GM23248 (cell line): ENCODE measurements at places on chromosomes 11 and 22. TPM values are rescaled to one million over a fixed set of nuclear protein-coding genes. Genes with fewer than 3 reads are reported as not detected.

PATE2 gene
- polyA plus RNA-seq: not detected in 2 replicates

B4GALNT4 gene
- 1.9 and 2.3 TPM in 2 replicates for polyA plus RNA-seq

GDPD4 gene
- not detected in 2 replicates for polyA plus RNA-seq

GRCh38 chr11:115503886-115504275, 334 bp downstream of the CADM1 start:
- no peak for DNase-seq
